ENCODE measurements at places on chromosomes 12 and 14. TPM values are rescaled to one million over a fixed set of nuclear protein-coding genes. Genes with fewer than 3 reads are reported as not detected.

- peak; percentile 93 for DNase-seq
- H3K27me3 ChIP-seq = peaks cover 19% of the 10 kb centered on the region
- H3K27ac ChIP-seq = no peak overlapping the region
- H3K4me1 ChIP-seq = peaks cover 2% of the 10 kb centered on the region
Measured at GRCh38 chr14:20662968-20663732, 21.2 kb upstream of the RNASE4 start.

- no peaks in the 10 kb centered on the region for H3K4me1 ChIP-seq
- no peaks in the 10 kb centered on the region for H3K27me3 ChIP-seq
- H3K36me3 ChIP-seq = no peaks in the 10 kb centered on the region
- no peak for DNase-seq
- no peak overlapping the region for H3K27ac ChIP-seq
Measured at GRCh38 chr14:42994051-42994736, 1387.5 kb downstream of the LRFN5 start.

Gene PARPBP
- total RNA-seq = 44.6 TPM

DNA sequence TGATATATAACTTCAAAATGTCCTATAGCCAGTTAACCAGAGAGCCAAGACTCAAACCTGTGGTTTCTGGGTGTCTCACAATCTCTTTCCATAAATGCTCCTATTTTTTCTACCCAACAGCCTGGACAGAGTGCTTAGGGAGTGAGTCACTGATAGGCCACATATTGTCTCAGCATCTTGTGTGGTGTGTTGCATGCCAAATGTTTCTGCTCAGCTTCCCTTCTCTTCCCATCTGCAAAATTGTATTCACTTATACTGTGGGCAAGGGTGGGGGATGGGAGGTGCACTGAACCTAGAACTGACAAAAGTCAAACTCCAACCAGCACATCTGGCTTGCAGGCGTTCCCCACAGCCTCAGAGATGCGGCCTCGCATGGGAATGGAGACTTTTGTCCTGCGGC lies 123.3 kb downstream of the KCNA5 start:
- no peak overlapping the region for H3K27ac ChIP-seq
- H3K4me1 ChIP-seq = peaks cover 5% of the 10 kb centered on the region
- H3K36me3 ChIP-seq = no peaks in the 10 kb centered on the region
- DNase-seq = no peak
- H3K27me3 ChIP-seq = no peaks in the 10 kb centered on the region
